GM23248 (cell line): ENCODE measurements at places on chromosomes 4 and X. TPM values are rescaled to one million over a fixed set of nuclear protein-coding genes. Genes with fewer than 3 reads are reported as not detected.

GRCh38 chr4:101037249-101037648, 310.1 kb downstream of the PPP3CA start:
- DNase-seq = no peak

DNA sequence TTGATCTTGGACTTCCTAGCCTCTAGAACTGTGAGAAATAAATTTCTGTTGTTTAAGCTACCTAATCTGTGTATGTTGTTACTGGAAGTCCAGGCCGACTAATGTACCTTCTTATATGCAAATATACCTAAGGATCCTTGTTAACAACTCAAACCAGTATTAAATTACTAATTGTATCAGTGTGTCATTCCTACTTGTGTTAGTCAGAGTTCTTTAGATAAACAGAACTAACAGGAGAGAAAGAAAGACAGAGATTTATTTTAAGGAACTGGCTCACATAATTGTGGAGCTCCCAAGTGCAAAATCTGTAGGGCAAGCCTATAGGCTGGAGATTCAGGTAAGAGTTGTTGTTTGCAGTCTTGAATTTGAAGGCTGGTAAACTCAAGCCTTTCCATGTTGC, 120.0 kb downstream of the ADGRL3 start:
- DNase-seq = no peak

DNA sequence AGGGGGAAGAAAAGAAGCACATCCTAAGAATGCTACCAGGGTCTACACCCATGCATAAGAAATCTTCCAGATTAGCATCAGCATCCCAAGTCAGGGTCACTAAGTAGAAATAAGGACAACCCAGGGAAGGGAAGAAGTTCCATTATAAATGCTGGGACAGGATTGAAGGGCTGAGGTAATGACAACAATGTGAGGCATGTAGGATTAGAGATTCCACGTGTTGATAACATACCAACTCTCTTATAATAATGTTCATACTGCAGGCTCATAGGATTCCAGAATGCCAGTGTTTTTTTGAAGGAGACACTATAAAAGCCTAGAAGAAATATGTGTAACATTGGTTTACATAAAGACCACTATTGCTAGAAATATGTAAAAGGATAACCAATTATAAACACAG, 201.2 kb downstream of the MID1IP1 start:
- DNase-seq = peak; percentile 42

DNA sequence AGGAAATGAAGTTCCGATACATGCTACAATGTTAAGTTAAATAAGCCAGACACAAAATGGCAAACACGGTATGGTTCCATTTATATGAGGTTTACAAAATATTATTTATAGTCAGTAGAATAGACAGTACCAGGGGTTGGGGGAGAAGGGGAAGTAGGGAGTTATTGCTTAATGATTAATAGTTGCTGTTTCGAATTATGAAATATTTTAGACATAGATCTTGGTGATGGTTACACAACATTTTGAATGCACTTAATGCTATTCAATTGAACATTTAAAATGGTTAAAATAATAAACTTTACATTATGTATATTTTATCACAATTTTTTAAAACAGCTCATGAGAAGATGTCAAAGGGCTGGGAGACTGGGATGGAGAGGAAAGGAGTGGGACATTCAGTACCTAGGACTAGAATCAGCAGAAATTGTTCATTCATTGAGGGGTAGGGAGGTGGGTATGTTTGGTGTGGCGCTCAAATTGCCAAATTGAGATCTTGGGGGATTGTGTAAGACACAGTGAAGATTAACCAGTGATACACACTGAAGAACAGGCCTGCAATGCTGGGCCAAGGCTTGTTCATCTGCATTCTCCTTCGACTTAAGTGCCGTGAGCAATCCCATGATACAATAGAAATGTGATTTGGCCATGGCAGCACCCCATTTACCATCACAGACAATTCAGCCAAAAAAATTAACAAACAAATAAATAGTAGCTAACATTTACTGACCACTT, 165.6 kb upstream of the GALNT7 start:
- no peak for DNase-seq

LGI2 gene
- not detected in 2 replicates for total RNA-seq

ADH4 gene
- not detected in 2 replicates for total RNA-seq

NUP62CL gene
- total RNA-seq = not detected in 2 replicates

GRCh38 chr4:26916195-26916594, 55.6 kb downstream of the STIM2 start:
- peak; percentile 22 for DNase-seq

GRCh38 chr4:48141048-48141447, 7.0 kb upstream of the TXK start:
- DNase-seq = peak; percentile 64

STAP1 gene
- not detected in 2 replicates for total RNA-seq

RBMXL3 gene
- total RNA-seq = not detected in 2 replicates

GRCh38 chr4:8278421-8279287, 9.1 kb downstream of the HTRA3 start:
- DNase-seq = peak; percentile 89

DNA sequence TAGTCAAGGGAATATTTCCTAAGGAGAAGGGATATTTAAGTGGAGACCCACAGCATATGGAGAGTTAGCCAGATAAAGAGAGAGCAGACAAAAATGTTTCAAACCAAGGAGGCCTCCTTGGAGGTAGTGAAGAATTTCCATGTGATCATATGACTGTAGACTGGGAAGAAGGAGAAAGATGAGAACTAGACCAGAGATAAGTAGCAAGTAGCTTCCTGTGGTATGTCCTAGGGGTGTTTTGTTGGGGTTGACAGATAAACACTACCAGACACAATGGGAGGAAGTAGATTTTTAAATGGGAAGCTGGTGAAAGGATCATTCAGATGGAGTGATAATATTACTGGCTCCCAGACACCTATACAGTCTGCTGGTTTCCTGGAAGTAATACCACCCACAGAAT, 13.6 kb downstream of the SYAP1 start:
- DNase-seq = no peak

IGSF1 gene
- total RNA-seq = not detected in 2 replicates

DNA sequence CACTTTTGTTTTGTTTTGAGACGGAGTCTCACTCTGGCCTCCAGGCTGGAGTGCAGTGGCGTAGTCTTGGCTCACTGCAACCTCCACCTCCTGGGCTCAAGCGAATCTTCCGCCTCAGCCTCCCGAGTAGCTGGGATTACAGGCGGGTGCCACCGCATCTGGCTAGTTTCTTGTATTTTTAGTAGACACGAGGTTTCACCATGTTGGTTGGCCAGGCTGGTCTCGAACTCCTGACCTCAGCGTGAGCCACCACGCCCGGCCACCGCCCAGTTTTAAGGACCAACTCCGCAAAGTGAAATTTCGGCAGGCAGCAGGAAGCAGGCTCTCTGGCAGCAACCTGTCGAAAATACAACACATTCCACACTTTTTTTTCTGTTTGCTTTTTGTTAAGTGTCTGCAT, 13.4 kb downstream of the DHRSX start:
- DNase-seq = no peak

APLN gene
- total RNA-seq = 0.43 and 1.1 TPM in 2 replicates

DNA sequence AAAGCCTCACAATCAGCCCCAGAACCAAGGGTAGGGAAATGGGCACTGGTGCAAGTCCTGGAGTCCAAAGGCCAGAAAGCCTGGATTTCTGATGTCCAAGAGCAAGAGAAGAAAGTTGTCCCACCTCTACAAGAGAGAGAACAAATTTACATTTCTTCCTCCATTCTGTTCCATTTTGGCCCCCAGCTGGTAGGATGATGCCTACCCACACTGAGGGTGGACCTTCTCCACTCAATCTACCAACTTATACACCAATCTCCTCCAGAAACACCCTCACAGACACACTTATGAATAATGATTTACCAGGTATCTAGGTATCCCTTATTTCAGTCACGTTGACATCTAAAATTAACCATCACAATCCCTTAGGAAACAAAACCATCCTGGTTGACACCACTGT, 367.8 kb upstream of the GRIA3 start:
- DNase-seq = no peak

GRCh38 chr4:140943486-140944198, 187.5 kb upstream of the TBC1D9 start:
- DNase-seq = peak; percentile 77

DNA sequence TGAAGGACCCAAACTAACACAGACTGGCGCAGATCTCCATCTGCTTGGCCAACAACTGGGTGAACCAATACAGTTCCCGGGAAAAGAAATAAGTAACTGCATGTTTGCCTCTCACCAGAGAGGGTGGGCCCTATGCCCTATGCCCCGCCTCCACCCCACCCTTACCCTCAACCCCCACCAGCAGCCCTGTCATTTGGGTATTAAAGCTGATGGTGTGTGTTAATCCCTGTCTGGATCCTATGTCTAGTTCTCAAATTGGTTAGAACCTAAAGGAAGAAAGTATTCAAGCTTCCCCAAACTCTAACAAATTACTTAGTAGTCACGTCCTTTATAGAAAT, 19.0 kb downstream of the SMPX start:
- no peak for DNase-seq

PGRMC2 gene
- total RNA-seq = 97.4 and 117 TPM in 2 replicates

DNA sequence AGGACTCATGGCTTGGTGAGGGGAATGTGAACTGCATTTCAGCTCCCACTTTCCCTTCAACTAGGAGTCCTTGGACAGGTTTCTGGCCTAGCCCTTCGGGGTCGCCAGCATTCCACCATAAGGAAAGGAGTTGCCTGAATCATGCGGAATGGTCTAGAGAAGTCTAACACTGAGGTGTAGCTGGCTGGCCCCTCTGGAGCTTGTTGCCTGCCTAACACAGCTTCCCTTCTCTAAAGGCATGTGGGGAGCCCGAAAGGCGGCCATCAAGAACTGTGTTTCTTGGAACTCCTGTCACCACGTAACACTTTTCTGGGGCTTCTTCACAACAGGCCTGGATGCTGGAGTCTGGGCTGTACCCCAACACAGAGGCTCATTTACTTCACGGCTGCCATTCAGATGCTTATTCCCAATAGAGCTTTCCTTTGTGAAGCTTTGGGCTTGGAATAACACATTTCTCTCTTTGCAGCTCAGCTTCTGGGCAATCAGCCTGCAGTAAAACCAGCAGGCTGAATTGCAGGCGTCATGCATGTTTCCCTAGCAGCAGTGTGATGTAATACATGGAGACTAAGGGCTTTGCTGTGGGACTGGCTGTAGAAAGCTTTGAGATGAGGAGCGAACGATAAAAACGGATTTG, 5.4 kb downstream of the GABRQ start:
- DNase-seq = no peak

PLP2 gene
- 62.3 and 62.5 TPM in 2 replicates for total RNA-seq

GRCh38 chr4:103032574-103032973, 13.1 kb upstream of the SLC9B1 start:
- peak; percentile 36 for DNase-seq

DNA sequence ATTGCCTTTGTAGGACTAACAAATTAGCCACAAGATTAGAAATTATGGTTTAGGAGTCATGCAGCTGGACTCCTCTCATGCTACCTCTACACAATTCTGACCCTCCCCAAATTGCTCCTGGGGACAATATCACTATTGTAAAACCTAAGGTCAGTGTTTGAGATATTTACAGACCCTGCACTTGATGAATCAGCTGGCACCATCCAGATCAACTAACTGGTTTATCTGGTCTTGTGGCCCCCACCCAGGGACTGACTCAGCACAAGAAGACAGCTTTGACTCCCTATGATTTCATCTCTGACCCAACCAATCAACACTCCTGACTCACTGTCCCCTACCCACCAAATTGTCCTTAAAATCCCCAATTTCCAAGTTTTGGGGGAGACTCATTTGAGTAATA, 192.4 kb downstream of the STPG2 start:
- DNase-seq = no peak

GRCh38 chr4:41423117-41423516, 114.8 kb upstream of the LIMCH1 start:
- no peak for DNase-seq

SMR3B gene
- not detected in 2 replicates for total RNA-seq

DNA sequence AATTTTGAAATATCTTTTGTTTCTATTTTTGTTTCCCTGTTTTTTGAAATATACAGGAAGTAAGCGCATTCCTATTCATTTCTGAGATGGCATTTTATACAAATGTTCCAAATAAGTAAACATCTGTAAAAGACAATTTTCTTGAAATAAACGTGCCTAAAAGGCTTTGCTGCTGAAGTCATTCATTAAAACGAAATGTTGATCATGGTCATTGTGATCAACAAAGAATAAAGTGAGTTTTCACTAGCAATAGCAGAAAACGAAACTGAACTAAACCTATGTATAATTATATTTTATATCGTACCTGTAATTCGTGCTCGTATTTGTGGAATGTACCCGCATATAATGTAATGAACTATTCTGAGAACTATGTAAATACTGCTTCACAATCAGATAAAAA, 221.2 kb downstream of the MGST2 start:
- DNase-seq = no peak

GRCh38 chr4:139834981-139835391, 169.4 kb downstream of the MGST2 start:
- DNase-seq = no peak

TCP11X2 gene
- not detected in 2 replicates for total RNA-seq

- no peak for DNase-seq
These were observed 155.7 kb downstream of the CDS1 start for GRCh38 chr4:84738622-84739021.

DNA sequence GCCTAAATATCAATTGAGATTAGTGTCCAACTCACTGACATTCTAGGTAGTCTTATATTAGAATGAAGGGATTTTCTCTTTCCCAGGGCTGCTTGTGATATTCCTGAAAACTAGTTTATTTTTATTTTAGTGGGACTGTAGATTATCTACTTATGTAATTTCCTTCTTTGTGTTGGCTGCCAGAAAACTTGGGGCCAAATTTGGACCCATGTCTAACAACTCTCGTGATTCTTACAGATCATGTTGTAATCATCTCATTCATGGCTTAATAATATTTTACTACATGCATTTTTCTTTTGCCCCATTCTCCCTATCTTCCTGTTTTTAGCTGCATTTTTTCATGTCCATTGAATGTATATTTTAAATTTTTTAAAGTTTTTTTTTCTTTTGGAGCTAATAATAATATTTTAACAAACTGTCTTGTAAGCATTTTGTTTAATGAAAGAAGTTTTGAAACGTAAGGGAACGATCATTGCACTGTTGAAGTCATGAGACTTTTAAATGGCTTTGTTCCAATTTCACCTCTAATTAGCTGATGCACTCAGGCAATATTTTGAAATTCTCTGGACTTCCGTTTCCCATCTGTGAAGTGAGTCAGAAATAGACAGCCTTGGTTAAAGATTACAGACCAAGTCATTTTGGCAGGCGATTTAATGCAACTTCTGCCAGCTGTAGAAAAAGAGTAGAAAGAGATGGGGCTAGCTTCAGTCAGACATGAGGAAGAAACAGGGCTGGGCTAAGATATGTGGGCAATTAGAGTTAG, 14.3 kb upstream of the TDO2 start:
- DNase-seq = peak; percentile 92

GRCh38 chr4:63085091-63085490, 1324.2 kb downstream of the TECRL start:
- DNase-seq = no peak

- no peak for DNase-seq
These were observed 10.9 kb downstream of the MFAP3L start for GRCh38 chr4:170015285-170015684.
